Prostate gland (tissue), 2 donors: ENCODE measurements at places on chromosomes 12 and 14. TPM values are rescaled to one million over a fixed set of nuclear protein-coding genes. Genes with fewer than 3 reads are reported as not detected.

FLRT2 gene
- total RNA-seq: 6.8 TPM

CDC42BPB gene
- total RNA-seq: 172 TPM

A2M gene
- total RNA-seq: 286 TPM

WASHC4 gene
- total RNA-seq: 31.2 TPM

- no peaks in the 10 kb centered on the region for H3K27me3 ChIP-seq
- H3K36me3 ChIP-seq: no peaks in the 10 kb centered on the region
- DNase-seq: no peak
Measured at GRCh38 chr14:94104731-94105130, 5.8 kb upstream of the IFI27 start.

GRCh38 chr12:78101946-78102635 is 271.4 kb downstream of the NAV3 start:
- DNase-seq: no peak
- H3K36me3 ChIP-seq: no peaks in the 10 kb centered on the region
- H3K4me1 ChIP-seq: no peaks in the 10 kb centered on the region
- no peaks in the 10 kb centered on the region for H3K27me3 ChIP-seq
- no peak overlapping the region for H3K27ac ChIP-seq
- no peak overlapping the region for H3K4me3 ChIP-seq

DNA sequence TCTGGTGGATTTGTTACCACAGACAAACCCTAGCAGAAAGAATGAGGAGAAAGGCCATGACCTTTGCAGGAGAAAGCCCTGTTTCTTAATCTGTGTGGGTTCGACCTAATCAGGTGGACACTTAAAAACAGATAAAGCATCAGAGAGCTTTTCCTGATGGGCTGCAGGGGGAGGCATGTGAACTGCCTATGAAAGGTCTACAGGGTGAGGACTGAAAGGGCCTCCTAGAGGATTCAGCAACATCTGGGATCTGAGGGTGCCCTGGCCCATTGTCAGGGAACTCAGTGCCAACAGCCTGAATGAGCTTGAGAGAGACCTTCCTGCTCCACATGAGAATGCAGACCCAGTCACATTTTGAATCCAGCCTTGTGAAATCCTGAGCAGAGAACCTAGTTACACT is 178.8 kb upstream of the DDHD1 start:
- no peaks in the 10 kb centered on the region for H3K4me1 ChIP-seq
- no peaks in the 10 kb centered on the region for H3K27me3 ChIP-seq
- DNase-seq: no peak
- no peak overlapping the region for H3K4me3 ChIP-seq

- H3K4me3 ChIP-seq: no peak overlapping the region
- DNase-seq: no peak
- H3K36me3 ChIP-seq: no peaks in the 10 kb centered on the region
- no peak overlapping the region for H3K27ac ChIP-seq
Measured at GRCh38 chr12:12925388-12925787, 26.6 kb downstream of the GPRC5D start.

GRCh38 chr12:26524862-26525465 is 308.0 kb downstream of the ITPR2 start:
- no peaks in the 10 kb centered on the region for H3K27me3 ChIP-seq
- H3K4me3 ChIP-seq: no peak overlapping the region
- DNase-seq: no peak
- no peaks in the 10 kb centered on the region for H3K36me3 ChIP-seq
- no peak overlapping the region for H3K27ac ChIP-seq

- H3K4me3 ChIP-seq: no peak overlapping the region
- peaks cover 5% of the 10 kb centered on the region for H3K4me1 ChIP-seq
- no peaks in the 10 kb centered on the region for H3K36me3 ChIP-seq
- H3K27me3 ChIP-seq: no peaks in the 10 kb centered on the region
- no peak overlapping the region for H3K27ac ChIP-seq
Measured at GRCh38 chr12:106271575-106272505, 24.0 kb upstream of the CKAP4 start.

DNA sequence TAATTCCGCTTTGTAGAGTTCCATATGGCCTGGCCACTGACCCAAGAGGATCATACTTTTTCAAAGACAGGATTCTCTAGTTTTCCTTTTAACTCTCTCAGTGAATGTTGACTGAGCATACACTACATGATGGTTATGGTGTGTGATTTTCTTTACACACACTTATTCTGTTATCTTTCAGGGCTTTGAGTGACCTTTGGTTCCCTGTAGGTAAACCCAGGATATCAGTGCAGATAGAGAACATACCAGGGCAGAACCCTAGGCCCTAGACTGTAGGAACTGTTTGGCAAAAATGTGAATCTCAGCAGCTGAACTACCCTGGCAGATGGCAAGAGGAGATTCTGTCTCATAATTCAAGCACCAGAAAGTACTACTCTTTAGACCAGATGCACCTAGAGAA is 159.6 kb downstream of the KCNA5 start:
- no peak for DNase-seq
- no peaks in the 10 kb centered on the region for H3K36me3 ChIP-seq
- H3K4me3 ChIP-seq: no peak overlapping the region
- H3K4me1 ChIP-seq: no peaks in the 10 kb centered on the region
- no peaks in the 10 kb centered on the region for H3K27me3 ChIP-seq

- no peak for DNase-seq
- peaks cover 6% of the 10 kb centered on the region for H3K4me1 ChIP-seq
- H3K4me3 ChIP-seq: peak overlapping the region; percentile 81
- no peak overlapping the region for H3K27ac ChIP-seq
Measured at GRCh38 chr12:65171073-65171472, 1.7 kb downstream of the LEMD3 start.

DNA sequence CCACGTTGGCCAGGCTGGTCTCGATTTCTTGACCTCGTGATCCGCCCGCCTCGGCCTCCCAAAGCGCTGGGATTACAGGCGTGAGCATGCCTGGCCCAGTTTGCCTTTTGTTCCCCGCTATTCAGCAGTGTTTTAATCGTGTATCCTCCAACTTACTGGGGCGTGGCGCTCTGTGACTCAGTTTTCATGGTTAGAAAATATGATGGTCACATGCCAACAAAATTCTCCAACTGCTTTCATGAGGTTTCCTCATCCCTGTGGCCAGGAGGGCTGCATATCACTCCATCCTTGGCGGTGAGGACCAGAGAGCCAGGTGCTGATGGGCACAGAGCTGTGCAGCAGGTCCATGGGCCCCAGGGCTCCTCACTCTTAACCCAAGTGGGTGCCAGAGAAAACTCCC is 33.0 kb upstream of the PRMT8 start:
- no peak for DNase-seq
- no peak overlapping the region for H3K4me3 ChIP-seq
- no peaks in the 10 kb centered on the region for H3K4me1 ChIP-seq
- no peak overlapping the region for H3K27ac ChIP-seq
- H3K36me3 ChIP-seq: no peaks in the 10 kb centered on the region

GRCh38 chr12:31227401-31227981 is 98.5 kb downstream of the SINHCAF start:
- no peak for DNase-seq
- no peak overlapping the region for H3K4me3 ChIP-seq
- H3K27me3 ChIP-seq: no peaks in the 10 kb centered on the region
- H3K36me3 ChIP-seq: no peaks in the 10 kb centered on the region
- H3K27ac ChIP-seq: no peak overlapping the region
